ENCODE measurements at places on chromosomes 3 and 15.
A peak's percentile ranks its signal among the peaks of the same experiment; 100 is the strongest.

GRCh38 chr3:20375302-20375701 is 189.3 kb upstream of the SGO1 start:
- no peak for DNase-seq

DNA sequence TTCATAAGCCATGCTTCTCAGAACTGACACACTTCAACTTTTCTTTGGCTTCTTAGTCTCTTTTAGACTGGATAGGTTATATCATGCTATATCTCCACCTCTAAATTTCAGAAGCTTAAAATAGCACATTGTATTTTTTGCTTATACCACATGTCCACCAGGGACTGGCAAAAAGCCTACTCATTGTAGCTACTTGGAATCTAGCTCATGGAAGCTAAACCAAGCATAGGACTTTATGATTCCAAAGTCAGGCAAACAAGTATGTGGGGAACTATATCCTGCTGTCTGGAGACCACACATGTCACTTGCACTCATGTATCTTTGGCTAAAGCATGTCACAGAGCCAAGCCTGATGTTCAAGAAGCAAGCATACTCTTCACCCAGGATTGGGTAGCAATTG is 245.0 kb upstream of the RASGRP1 start:
- DNase-seq = no peak

DNA sequence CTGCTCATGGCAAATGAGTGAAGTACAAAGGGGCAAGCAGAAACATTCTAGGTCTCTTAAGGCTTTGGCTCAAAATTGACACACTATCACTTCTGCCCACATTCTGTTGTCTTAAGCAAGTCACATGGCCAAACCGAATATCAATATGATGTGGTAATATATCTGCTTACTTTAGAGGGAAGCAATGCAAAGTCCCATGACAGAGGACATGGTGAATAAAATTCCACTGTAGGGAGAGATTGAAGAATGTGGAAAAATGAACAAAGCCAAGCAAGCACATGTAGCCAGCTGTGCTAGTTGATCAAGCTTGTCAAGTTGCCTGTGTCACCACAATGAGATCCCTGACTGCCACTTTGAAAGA is 11.2 kb upstream of the TBC1D5 start:
- DNase-seq = no peak

DNA sequence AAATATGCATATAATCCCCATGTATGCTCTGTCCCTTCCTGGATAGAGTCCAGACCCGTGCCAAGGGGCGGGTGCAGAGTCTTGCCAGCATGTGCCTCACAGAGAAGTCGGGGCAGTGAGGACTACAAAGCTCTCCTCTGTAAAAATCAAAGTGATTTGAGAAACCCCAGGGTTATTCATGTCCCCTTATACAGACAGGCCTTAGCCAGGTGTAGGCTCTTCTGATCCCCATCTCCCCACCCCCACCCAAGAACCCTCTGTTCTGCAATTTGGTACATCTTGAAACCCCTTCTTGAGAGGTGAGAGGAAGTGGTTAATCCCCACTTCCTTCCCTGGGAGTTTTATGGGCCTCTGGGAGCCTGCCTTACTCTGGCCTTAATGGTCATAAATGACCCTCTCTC is 24.7 kb downstream of the TRIM71 start:
- DNase-seq = no peak

GRCh38 chr3:71180524-71180923 is 403.0 kb downstream of the FOXP1 start:
- no peak for DNase-seq

GRCh38 chr3:170473358-170473757 is 54.7 kb downstream of the CLDN11 start:
- DNase-seq = no peak

GRCh38 chr15:70267879-70268278 is 170.2 kb upstream of the TLE3 start:
- no peak for DNase-seq

DNA sequence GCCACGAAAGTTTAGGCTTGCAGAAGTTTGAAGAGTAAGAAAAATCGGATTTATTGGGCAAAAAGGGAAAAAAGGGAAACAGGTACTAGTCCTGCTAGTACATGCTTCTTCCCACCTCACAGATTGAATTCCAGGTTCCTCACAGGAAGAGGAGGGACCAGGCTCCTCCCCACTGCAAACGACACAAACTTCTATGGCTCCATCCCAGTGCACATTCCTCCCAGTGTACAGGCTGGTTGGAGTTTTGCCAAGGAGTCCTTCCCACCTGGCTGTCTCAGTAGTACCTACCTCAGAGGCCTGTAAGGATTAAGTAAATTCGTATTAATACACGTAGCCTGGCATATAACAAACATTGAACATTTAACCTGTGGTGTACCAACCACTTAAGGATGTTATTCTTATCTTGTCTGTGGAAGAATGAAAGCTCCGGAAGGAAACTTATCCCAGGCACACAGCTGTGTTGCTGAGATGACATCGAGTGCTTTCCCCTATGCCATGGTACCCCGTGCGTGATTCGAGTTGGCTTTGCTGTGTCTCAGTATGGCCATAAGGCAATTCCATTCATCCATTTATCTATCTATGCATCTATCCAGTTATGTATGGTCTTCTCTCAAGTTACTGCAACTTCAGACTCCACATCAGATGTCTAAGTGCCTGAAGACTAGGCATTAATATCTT is 294.3 kb downstream of the LRTM1 start:
- no peak for DNase-seq

- DNase-seq = no peak
These were observed 218.1 kb downstream of the NLGN1 start for GRCh38 chr3:173615661-173616060.

DNA sequence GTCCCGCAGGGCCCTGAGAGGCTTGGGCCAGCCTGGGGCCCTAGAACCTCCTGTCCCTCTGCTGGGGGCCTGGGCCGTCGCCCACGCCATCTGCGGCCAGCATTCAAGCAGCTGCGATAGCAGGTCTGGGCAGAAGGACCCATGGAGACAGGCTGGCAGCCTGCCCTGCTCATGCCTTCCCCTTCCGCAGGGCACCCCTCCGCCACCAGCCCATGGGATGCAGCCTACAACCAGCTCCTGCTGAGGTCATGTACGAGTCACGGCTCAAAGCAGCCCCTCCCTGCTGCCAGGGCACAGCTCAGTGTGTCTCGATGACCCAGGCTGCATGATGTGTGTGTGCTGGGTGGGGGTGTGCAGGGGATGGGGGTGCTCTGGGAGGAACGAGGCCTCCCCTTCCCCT is 27.8 kb downstream of the DUSP7 start:
- no peak for DNase-seq

GRCh38 chr3:61583890-61584875 is 22.8 kb downstream of the PTPRG start:
- no peak for DNase-seq

DNA sequence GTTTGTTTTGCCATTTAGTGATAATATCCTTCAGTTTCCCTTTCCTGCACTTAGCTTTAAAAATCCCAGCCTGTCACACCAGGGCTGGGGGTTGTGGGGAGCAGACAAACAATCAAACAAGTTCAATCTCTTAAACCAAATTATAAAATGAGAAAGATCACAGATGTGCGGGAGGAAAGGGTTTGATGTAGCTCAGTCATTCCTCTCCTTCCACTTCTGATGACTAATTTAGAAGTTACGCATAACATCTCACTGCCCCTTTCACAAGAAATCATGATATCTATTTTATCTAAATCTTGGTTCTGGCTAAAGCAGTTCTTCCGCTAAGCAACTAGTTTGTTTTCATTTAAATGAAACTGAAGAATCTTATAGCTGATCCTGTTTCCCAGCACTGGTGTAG is 34.1 kb upstream of the ATG7 start:
- DNase-seq = peak; percentile 91

GRCh38 chr3:42162462-42162861 is 71.3 kb downstream of the TRAK1 start:
- DNase-seq = no peak

- DNase-seq = no peak
These were observed 52.6 kb downstream of the MTHFS start for GRCh38 chr15:79844221-79844620.

DNA sequence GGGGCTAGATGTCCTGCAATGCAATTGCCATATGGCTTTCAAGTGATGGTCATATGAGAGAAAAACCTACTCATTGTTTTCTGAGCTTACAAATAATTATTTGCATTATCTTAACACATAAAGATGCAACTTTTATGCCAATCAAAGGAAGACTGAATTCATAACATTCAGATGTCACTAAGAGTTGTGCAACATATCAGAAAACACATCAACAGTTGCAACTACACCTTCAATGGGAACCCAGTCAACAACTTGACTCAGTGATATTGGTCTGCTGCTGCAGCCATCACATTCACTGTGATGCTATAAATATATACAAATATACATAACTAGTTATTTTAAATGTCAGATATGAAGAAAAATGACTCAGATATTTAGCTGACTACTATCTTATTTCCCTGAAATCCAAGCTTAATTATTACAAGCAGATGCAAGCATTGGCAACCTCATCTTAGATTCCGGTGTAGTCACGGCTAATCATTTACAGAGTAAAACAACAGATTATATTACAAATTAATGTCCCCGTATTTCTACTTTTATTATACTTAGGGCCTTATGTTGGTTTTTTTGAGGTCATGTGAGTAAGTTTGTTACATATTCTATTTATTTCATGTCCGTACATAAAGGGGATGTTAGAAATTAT is 23.7 kb downstream of the CNTN3 start:
- no peak for DNase-seq

DNA sequence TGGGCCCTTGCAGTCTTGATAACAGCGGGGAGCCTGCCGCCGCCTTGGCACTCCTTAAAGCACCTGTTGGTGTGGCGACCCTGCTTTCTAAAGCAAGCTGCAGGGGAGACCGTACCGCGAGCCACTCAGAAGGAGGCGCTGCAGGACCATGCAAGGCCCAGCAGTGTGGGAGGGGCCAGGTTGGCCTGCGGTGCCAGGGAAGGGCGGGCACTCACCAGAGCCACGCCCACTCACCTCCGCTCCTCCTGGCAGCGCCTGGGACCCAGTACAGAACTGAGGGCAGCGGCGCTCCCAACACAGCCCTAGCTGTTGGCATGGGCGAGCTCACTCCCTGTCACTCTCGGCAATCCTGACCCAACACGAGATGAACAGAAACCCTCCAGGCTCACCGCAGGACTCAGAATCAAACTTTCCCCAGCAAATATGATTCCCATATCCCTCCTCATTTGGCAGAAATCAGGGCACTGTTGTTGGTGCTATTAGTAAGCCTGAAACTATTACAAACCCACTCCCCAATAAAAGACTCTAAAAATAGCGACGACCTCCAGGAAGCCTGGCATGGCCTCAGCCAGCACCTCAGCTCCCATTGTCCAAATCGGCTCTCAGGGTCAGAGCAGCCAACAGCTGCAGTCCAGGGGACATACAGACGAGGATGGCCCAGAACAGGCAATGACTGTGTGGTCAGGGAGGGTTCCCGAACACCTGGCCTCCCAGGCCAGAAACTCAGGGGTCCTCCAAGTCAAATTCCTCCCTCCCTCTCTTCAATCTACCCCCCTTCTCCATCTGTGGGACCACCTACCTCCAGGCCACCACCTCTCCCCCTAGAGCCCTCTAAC is 77.2 kb downstream of the TBC1D2B start:
- DNase-seq = peak; percentile 80

DNA sequence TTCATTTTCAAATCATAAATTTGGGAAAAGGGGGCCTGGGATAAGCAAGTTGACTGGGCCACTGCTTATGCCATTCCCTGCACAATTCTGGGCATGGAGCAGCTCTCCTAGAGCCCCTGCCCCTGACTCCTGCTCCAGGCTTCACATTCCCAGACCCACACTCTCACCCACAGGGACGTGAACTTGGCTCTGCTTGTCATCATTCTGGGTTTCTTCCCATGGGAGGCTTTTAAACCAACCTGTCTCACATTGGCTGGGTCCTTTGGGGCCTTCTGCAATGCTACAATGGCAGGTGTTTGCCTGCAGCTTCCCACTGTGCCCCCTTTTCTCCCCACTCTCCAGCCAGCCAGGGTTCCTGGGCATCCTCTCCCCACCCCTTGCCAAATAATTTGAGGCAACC is 49.1 kb downstream of the CYP19A1 start:
- no peak for DNase-seq

DNA sequence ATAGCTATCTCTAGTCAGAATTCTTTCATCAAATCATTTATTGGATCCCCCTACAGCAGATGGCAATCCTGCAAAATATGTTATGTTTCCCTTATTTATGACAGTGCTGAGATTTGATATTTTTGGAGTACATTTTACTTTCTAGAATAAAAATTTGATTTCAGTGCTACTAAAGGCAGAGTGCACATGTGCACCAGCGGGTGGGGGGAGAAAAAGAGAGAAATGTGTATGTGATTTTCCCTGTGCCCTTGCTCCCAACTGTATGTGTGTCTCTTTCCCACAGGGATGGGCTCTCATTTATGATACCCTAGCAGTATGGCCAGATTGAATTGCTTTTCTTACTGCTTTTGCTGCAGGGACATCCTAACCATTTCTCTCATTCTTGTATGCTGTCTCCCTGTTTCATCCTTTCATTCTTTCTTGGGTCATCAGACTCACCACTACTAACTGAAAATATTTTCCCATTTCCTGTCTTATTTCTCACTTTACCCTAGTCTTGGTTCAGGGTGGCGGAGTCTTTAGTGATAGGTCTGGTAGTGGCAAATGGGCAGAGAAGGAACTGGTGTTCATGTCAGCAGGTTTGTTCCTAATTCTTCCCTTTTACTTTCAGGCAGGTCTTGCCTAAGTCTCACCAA is 140.7 kb downstream of the TCF12 start:
- DNase-seq = no peak

- DNase-seq = peak; percentile 85
These were observed 40.5 kb downstream of the SH3BP5 start for GRCh38 chr3:15291589-15292541.

- no peak for DNase-seq
These were observed 560.8 kb upstream of the RGMA start for GRCh38 chr15:93649691-93650235.

DNA sequence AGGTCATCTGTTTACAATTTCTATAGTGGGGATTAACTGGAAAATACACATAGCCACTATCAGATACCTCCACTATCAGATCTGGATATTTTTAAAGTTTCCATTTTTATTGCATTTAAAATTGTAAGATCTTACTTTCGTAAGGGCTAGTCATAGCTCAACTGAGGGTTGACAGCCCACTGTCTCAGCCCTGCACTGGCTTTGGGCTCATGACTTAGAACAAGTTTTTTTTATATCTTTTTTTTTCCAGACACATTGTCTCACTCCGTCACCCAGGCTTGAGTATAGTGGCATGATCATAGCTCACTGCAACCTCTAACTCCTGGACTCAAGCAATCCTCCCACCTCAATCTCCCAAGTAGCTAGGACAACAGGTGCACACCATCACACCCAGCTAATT is 48.8 kb upstream of the DNAJC13 start:
- no peak for DNase-seq
